ENCODE measurements at places on chromosomes 1 and 21.

- DNase-seq: no peak
Observed at GRCh38 chr1:224432672-224433040, 1.9 kb downstream of the WDR26 start.

- DNase-seq: no peak
Observed at GRCh38 chr1:192660613-192661012, 24.7 kb downstream of the RGS13 start.

DNA sequence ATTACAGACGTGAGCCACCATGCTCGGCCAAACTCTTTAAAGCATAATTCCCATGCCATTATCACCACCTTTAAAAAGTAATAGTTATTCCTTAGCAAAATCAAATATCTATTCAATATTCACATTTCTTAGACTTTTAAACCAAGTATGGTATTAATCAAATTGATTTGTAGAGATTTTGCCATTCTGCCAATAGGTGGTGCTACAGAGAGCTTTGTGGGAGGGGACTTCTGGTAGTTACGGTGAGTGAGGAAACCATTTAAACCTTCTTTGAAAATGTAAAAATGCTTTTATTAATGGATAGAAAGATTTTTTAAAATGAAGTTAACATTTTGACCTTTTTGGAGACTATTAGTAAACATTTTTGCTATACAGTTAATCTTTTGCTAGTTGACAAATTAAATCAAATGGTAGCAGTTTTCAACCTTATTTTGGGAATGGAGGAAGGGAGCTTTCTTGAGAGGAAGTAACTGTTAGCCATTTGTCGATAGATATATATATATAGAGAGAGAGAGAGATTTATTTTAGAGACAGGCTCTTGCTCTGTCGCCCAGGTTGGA is 19.3 kb downstream of the IARS2 start:
- no peak for DNase-seq

- no peak for DNase-seq
Observed at GRCh38 chr21:42421018-42421793, 17.5 kb downstream of the UBASH3A start.

DNA sequence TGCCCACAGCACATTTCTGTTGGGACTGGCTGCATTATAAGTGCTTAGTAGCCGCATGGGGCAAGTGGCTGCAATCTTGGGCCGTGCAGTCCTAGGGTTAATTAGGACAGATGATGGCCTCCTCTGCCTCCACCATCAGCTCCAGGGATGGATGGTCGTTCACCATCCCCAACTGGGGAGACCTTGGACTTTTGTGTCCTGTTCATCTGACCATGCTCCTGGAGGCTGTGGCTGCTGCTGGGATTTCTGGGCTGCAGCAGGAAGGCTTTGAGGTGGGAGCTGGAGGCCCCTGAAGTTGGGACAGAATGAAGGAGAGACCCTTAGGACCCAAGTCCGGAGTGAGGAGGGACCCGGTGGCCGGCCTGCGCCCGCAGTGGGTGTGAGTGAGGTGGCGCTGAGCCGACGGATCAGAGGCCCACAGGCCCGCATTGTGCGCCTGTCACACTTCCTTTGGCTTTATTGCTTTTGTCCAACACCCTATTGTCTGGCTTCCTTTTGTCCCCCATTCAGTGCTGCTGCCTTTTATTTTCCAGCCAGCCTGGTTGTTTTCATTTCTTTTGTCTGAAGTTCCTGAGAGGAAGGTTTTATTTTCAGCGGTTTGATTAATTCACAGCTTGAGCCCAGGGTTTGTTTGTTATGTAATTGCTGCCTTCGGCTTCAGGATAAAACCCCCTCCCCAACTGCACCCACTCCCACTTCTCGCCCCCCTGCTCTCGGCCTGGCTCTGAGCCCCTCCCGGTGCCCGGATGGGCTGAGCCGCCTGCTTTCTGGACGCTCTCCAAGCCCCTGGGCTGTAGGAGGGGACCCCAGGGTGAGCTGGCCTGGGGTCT is 35.6 kb downstream of the SOX13 start:
- DNase-seq: no peak

DNA sequence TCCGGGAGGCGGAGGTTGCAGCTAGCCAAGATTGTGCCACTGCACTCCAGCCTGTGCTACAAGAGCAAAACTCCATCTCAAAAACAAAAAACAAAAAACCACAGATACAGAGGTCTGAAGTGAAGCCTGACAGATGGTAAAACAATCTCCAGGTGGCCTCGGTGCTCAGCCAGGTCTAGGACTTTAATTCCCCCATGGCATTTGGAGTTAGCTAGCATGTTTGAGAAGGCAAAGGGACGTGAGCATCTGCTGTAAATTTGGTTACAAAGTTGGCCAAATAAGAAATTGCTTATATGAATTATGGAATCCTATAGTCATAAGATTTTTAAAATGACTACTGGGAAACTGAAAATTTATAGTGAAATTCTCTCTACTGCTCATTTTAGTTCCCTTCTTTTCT is 98.3 kb upstream of the FMN2 start:
- DNase-seq: no peak

GRCh38 chr1:157404063-157404501 is 148.2 kb downstream of the FCRL5 start:
- DNase-seq: no peak

DNA sequence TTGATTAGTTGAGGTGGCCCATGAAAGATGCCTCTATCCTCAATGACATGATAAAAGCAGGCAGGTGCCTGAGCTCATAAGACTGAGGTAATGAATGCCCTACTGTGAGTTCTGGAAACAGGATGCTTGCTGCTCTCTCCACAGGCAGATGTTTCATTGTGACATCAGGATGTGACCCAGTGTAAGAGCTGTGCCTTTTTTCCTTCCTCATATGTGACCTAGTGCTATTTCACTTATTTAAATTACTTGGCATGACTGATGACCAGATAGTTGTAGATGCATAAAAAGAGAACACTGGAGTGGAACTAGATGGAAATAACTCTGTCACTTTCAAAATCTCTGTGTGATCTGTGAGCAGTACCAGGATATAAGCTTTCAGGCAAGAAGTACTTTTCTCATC is 31.9 kb downstream of the KIF14 start:
- DNase-seq: no peak

- DNase-seq: no peak
Observed at GRCh38 chr1:206674745-206675175, 9.9 kb upstream of the MAPKAPK2 start.

GRCh38 chr1:156388174-156389137 is 19.4 kb downstream of the RHBG start:
- DNase-seq: no peak

DNA sequence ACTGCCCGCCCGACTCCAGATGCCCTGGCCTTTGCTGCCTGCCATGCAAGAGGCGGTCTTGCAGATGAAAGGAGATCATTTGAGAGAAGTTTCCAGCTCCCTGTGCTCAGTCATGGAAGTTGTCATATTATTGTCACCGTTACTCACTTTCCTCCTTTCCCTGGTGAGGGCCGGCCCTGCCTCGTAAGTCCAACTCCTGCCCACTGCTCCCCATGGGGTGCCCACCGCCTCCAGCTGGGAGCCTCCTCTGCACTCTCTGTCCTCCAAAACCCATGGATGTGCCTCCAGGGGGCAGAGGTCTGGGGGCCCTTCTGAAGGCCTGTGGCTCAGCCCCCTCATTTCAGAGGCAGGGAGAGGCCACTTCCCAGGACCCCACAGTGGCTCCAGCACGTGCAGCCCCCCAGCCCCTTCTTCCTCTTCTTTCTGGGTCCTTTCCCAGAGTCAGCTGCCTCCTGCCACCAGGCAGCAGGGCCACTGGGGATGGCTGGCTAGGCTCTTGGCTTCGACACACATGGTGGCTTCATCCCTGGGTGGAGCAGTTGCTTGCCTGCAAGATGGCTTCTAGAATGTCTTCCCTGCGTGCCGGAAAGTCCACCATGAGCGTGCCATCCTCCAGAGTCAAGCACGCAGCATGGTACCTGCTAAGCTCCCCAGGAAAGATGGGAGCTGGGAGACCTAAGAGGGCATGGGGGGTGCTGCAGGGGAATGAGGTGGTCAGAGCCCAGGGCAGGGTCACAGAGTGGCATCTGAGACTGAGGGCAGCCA is 97.9 kb upstream of the RUNX3 start:
- no peak for DNase-seq

DNA sequence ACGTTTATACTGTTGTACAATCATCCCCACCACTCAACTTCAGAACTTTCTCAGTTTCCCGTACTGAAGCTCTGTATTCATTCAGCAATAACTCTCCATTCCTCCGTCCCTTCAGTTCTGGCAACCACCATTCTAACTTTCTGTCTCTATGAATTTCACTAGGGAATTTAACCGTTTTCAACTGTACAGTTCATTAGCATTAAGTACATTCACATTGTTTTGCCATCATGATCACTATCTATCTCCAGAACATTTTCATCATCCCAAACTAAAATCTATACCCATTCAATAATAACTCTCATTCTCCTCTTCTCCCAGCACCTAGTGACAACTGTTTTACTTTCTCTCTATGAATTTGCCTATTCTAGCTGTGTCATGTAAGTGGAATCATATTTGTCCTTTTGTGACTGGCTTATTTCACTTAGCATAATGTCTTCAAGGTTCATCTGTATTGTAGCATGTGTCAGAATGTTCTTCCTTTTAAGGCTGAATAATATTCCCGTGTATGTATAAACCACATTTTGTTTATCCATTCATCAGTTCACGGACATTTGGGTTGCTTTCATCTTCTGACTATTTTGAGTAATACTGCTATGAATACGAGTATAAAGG is 75.0 kb downstream of the CEP350 start:
- no peak for DNase-seq

- DNase-seq: no peak
Observed at GRCh38 chr1:152419917-152420316, 5.9 kb upstream of the CRNN start.

DNA sequence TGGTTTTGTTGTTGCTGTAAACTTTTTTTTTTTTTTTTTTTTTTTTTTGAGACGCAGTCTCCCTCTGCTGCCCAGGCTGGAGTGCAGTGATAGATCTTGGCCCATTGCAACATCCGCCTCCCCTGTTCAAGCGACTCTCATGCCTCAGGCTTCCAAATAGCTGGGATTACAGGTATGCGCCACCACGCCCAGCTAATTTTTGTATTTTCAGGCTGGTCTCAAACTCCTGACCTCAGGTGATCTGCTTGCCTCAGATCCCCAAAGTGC is 78.9 kb upstream of the SLC45A1 start:
- DNase-seq: no peak

DNA sequence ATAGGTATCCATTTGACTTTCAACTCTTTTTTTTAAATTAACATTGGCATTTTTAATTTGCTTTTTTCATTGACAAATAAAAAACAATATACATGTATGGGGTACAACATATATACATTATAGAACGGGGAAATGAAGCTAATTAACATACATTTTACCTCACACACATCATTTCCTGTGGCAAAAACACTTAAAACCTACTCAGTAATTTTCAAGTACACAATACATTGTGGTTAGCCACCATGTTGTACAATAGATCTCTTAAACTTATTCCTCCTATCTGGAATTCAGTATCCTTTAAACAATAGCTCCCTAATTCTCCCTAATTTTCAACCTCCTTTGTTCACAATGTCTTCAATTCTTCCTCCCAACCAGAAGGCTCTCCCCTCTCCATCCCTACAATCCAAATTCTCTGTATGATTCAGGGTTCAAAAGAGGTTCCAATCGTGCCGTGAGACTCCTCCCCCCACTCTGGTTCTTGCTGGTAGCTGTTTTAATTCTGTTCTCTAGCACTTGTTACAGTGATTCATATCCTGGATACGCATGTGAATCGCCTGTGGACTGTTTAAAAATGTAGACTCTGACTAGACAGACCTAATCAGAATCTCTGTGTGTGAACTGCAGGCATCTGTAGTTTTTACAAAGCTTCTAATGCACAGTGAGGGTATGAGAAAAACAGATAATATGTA is 87.6 kb upstream of the DUSP10 start:
- no peak for DNase-seq

GRCh38 chr21:45432575-45433255 is 27.8 kb downstream of the COL18A1 start:
- DNase-seq: no peak

DNA sequence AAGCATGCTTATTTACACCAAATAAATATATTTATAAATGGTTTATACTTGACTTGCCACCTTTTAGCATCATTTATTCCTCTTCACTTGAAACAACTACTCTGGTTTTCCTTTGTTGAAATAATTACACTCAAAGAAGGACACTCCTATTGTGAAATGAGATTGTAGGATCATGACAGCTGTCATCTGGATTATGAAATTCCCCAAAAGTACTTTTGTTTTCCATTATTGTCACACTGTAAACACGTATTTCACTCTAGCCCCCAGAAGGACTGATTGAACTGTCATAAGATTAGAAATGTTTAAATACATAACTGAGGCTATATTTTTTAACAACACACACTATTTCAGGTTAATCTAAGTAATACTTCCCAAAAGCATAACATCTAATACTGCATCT is 593.8 kb downstream of the LRRIQ3 start:
- DNase-seq: no peak

GRCh38 chr1:50270926-50271325 is 152.3 kb downstream of the DMRTA2 start:
- DNase-seq: no peak

- DNase-seq: peak; percentile 73
Observed at GRCh38 chr1:110672001-110672752, 2.6 kb downstream of the KCNA3 start.

GRCh38 chr1:47834326-47834725 is 162.9 kb downstream of the TRABD2B start:
- no peak for DNase-seq

GRCh38 chr1:226976978-226977642 is 37.0 kb downstream of the COQ8A start:
- DNase-seq: no peak

DNA sequence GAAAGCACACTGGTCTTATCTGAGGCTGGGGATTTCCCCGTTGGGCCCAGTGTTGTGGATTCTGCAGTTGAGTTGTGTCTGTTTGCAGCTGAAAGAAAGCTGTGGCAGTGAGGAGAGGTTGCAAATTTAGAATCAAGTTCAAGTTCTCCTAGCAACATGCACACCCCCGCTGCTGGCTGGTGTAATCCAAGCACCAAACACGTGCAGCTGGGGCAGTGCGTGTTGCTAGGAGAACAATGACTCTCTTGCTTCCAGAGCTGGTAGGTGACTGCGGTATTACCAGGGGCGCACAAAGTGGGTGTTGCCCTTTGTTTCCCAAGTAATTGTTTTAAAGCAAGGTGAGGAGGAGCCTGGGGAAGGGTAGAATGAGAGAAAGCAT is 91.5 kb downstream of the IER5 start:
- DNase-seq: peak; percentile 12

- no peak for DNase-seq
Observed at GRCh38 chr1:241888232-241888631, 40.2 kb downstream of the EXO1 start.

DNA sequence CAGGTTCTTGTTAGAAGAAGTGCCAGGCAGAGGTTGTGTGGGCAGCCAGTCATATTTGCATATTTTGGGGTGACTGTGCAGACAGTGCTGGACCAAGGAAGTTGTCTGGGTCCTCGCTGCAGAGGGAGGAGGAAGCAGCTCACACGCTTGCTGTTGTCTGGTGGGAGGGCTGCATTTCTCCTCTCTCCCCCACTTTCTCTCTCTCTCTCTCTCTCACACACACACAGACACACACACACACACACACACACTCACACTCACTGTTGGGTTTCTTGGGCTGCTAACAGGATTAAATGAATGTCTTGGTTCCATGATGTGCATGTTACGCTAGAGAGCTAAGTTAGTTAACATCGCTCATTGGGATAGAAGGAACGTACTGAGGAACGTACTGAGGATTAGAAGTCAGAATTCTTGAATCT is 72.9 kb downstream of the AGPAT3 start:
- DNase-seq: no peak
